Dermis microvascular lymphatic vessel endothelial cell (primary cell): ENCODE measurements at places on chromosomes 2 and 18.

DNA sequence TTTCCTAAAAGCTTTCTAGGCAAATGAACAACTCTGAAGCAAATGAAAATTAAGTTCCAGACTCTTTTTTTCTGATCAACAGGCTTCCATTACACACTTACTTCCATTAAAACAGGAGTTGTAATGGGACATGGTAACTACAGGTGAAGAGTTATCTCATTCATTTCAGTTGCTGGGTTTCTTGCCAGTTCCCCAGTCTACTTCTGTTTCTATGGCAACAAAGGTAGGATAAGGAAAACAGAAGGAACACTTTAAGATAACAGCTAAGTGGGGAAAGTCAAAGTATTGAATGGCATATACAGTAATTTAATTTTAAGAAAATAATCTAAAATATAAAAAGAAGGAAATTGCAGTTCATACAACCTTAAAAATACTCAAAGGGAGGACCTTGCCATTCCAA lies 25.1 kb downstream of the BAZ2B start:
- no peak for DNase-seq

GRCh38 chr2:119746836-119747686 lies 12.7 kb upstream of the PTPN4 start:
- no peak for DNase-seq

DNA sequence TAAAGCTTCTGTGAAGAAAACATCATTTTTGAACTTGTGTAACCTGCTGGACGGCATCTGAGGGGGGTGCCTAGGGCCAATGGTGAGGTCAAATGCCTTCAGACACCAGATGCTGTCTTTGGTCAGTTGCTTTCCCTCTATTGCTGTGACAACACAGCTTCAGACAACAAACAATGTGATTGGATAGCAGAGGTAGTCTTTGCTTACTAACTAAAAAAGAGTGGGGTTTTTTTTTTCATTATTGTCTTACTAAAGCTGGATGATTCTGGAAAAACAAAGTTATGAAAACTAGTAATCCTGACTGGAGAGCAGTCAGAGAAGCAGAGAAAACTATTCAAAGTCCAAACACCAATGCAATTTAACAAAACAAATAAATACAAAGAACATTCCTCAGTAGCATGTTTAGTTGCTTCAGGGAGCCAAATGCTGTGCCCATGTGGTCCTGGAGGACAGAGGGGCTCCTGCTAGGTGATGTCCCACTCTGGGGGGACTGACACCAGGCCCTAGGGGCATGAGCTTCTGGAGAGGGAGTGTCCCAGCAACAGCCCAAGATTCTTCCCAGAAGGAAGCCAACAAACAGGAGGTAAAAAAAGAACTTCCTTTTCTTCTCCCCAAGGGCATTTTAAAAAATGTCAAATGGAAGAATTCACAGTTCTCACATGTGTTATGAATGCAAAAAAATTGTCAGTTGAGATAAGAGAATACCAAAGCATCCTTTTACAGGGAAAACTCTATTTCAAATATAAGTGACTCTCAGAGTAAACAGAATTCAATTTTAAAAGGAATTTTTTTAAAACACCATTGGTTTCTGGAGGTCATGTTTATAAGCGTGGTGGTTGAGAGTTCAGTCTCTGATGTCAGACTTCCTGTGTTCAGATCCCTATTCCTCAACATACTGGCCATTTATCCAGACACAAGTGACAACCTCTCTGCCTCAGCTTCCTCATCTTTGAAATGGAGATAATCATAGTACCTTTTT lies 181.1 kb upstream of the PGAP1 start:
- no peak for DNase-seq

DNA sequence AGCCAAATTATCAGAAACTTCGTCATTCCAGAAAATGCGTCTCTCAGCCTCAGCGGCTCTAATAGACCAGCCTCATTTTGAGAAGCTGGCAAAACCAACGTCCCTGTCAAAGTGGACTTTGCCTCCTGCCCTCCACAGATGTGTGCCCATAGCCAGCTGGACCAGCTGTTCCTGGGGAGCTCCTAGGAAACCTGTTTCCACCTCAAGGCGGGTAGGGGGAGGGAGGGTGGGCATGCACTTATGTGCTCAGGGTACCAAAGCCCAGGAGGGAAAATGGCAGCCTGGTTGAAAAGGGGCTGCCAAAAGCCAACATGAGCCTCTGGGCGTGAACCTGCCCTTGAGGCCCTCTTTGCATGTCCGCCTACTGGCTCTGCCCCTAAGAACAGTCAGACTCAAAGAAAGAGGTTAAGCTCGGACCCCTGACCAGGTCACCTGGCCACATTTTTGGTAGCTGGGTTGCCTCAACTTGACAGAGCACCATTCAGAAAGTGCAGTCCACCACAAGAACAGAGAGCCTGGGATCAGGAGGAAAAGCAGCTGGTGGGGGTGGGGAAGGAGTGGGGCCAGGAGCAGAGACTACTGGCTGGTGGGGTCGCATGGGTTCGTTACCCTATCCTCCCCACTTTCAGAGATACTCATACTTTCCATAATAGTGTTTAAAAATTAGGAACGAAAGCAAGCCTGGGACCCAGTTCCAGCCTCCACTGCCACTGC lies 3.5 kb downstream of the PER2 start:
- no peak for DNase-seq

DNA sequence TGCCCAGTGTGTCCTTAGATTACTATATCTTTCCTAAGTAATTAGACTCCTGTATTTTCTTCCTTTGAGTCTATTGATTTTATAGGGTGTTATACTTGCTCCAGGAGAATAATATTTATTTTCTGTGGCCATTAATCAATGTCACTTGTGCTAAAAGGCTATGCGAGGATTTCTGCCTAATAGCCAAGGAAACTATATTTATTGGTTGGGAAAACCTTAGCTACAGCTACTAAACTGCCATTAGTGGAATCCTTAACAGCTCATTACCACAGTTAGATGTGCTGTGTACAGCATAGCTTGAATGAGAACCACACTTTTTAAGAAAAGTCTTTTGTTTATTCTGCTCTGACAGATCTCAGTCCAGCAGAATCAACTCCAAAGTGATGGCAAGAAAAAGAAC lies 537.3 kb downstream of the ERBB4 start:
- no peak for DNase-seq
